Gastroesophageal sphincter (tissue), 4 donors: ENCODE measurements at places on chromosomes 12 and 14.
A peak's percentile ranks its signal among the peaks of the same experiment; 100 is the strongest.

GRCh38 chr12:50520416-50521207, 15.8 kb downstream of the DIP2B start:
- peaks cover 12% of the 10 kb centered on the region for H3K4me1 ChIP-seq
- ATAC-seq = peak; percentile 60
- H3K4me3 ChIP-seq = no peak overlapping the region
- H3K27me3 ChIP-seq = no peaks in the 10 kb centered on the region
- H3K27ac ChIP-seq = peak overlapping the region; percentile 73

DNA sequence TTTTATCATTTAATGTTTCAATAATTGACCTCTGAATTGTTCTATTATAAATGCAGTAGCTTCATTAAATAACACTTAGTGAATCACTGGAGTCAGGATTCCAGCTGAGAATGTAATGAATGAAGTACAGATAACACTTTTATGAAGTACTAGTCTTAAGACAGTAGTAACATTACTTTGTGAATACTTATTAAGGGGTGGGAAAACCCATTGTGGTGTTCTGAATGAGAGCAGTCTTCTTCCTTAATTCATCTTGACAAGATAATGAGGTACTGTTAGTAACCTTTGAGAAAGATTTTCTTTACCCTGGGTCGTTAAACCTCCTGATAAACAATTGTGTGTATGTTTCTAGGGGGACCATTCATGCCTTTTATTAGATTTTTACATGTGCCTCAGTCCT, 12.7 kb downstream of the NUP107 start:
- H3K36me3 ChIP-seq = no peaks in the 10 kb centered on the region
- ATAC-seq = no peak
- H3K27ac ChIP-seq = no peak overlapping the region
- no peaks in the 10 kb centered on the region for H3K27me3 ChIP-seq
- no peaks in the 10 kb centered on the region for H3K4me1 ChIP-seq

DNA sequence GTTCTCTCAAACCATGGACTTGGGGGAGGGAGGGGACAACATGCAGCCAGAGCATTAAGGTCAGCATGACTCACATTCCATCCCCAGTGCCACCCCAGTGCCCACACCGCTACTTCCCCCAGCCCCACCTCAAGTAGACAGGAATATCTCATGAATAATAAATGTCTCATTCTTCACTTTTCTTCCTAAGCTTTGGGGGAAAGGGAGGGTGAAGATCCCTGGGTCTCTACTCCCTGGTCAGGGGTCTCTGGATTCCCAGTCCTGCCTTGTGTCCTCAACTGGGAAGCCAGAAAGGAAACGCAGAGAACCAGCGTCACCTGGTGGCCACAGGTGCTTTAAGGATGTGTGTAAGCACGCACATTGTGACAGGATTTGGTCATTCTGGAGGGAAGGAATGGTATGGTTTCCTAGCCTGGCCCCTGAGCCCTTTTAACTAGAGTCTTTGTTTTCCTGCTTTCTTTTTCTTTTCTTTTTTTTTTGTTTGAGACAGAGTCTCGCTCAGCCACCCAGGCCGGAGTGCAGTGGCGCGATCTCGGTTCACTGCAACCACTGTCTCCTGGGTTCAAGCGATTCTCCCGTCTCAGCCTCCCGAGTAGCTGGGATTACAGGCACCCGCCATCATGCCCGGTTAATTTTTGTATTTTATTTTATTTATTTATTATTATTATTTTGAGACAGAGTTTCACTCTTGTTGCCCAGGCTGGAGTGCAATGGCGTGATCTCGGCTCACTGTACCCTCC, 3.4 kb downstream of the GPR84 start:
- no peak for ATAC-seq
- no peaks in the 10 kb centered on the region for H3K36me3 ChIP-seq
- no peak overlapping the region for H3K27ac ChIP-seq
- no peaks in the 10 kb centered on the region for H3K27me3 ChIP-seq
- no peaks in the 10 kb centered on the region for H3K4me1 ChIP-seq

DNA sequence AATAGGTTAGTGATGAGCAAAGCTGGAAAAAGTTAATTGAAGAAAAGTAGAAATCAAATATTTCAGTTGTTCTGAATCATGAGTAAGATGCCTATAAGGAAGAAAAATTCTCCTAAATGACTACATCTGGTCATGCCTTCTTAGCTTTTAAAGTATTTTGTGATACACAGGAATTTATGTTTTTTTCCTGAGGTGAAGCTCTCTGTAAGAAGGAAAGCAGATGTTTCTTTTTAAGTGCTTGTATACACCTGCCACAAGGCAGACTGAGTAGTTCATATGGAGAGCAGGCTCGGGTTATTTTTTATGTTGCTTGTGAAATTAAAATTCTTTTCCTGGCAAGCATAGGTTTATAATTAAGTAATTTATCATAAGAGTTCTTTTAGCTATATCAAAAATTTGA, 275.2 kb downstream of the RAD51B start:
- H3K36me3 ChIP-seq = no peaks in the 10 kb centered on the region
- ATAC-seq = no peak
- no peak overlapping the region for H3K27ac ChIP-seq

GRCh38 chr12:48940181-48940580, 14.9 kb upstream of the FKBP11 start:
- peaks cover 67% of the 10 kb centered on the region for H3K36me3 ChIP-seq
- no peak overlapping the region for H3K27ac ChIP-seq
- H3K27me3 ChIP-seq = no peaks in the 10 kb centered on the region
- no peak overlapping the region for H3K4me3 ChIP-seq
- no peak for ATAC-seq

- peaks cover 60% of the 10 kb centered on the region for H3K4me1 ChIP-seq
- no peak overlapping the region for H3K4me3 ChIP-seq
- H3K27me3 ChIP-seq = no peaks in the 10 kb centered on the region
- no peak overlapping the region for H3K27ac ChIP-seq
- no peaks in the 10 kb centered on the region for H3K36me3 ChIP-seq
These were observed 26.3 kb upstream of the TC2N start for GRCh38 chr14:91893669-91894068.

GRCh38 chr12:86914721-86915120, 658.5 kb upstream of the MGAT4C start:
- H3K27me3 ChIP-seq = no peaks in the 10 kb centered on the region
- no peak overlapping the region for H3K27ac ChIP-seq
- no peak overlapping the region for H3K4me3 ChIP-seq
- ATAC-seq = no peak
- no peaks in the 10 kb centered on the region for H3K4me1 ChIP-seq

DNA sequence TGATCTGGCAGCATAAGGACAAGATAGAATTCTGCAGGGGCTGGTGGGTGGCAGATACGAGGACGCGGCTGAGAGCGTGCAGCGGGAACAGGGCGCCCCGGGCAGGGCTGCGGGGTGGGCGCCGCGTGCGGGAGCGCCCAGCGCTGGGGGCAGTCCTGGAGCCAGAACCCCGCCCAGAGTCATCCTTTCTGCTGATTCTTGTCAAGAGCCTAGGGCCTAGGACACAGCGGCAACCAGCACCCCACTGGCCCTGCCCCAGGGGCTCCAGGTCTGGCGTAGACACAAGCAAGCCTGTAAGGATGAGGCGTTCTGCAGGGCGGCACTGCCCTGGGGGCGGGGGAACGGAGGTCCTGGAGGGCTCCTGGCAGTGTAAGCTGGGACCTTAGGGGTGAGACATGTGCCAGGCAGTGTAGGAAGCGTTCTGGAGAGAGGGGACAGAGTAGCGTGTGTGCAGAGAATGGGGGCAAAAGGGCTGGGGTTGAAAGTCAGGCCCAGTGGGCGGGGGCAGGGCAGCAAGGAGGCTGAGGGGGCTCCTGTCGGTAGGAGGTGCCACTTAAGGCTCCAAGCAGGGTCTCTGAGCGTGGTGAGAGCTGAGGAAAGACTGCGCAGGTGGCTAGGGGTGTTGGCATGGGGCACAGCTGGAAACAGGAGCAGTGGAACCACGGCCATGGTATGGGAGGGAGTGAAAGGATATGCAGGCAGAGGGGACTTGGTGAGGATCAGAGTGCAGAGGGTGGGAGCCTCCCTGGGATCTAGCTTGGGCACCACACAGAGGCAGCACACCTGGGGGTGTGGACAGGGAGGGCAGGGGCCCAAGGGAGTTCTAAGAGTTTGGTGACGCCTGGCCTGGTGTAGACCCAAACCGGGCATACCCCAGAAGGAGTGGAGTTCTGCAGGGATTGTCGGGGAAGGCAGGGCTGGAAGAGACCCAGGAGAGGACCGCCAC, 845 bp upstream of the AHNAK2 start:
- ATAC-seq = no peak
- peaks cover 42% of the 10 kb centered on the region for H3K4me1 ChIP-seq
- peak overlapping the region; percentile 98 for H3K27ac ChIP-seq
- peak overlapping the region; percentile 11 for H3K4me3 ChIP-seq
- no peaks in the 10 kb centered on the region for H3K36me3 ChIP-seq

- no peaks in the 10 kb centered on the region for H3K4me1 ChIP-seq
- no peak for ATAC-seq
- no peak overlapping the region for H3K4me3 ChIP-seq
- no peaks in the 10 kb centered on the region for H3K36me3 ChIP-seq
- H3K27ac ChIP-seq = no peak overlapping the region
These were observed 343.8 kb downstream of the ADAMTS20 start for GRCh38 chr12:43208221-43208620.

GRCh38 chr12:44847403-44847802, 28.7 kb downstream of the NELL2 start:
- ATAC-seq = no peak
- no peaks in the 10 kb centered on the region for H3K36me3 ChIP-seq
- H3K4me1 ChIP-seq = no peaks in the 10 kb centered on the region
- H3K4me3 ChIP-seq = no peak overlapping the region

DNA sequence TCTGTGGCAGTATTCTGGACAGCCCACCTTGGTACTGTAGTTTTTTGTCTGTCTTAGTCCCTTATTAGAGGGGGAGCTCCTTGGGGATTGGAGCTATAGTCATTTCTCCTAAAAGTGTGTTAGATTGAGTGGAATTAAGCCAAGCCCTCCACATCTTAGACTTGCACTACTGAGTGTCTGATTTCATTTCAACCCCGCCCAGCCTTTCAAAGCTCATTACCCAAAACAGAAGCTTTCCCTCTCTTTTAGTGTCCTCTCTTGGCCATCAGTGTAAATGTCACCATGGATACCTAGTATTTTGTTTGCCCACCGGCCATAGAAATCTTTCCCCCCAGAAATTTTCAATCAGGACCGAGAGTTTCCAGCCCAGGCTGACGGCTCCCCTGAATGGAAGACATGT, 74.5 kb downstream of the LRRC74A start:
- H3K27me3 ChIP-seq = no peaks in the 10 kb centered on the region
- ATAC-seq = no peak
- no peaks in the 10 kb centered on the region for H3K36me3 ChIP-seq
- no peak overlapping the region for H3K27ac ChIP-seq

DNA sequence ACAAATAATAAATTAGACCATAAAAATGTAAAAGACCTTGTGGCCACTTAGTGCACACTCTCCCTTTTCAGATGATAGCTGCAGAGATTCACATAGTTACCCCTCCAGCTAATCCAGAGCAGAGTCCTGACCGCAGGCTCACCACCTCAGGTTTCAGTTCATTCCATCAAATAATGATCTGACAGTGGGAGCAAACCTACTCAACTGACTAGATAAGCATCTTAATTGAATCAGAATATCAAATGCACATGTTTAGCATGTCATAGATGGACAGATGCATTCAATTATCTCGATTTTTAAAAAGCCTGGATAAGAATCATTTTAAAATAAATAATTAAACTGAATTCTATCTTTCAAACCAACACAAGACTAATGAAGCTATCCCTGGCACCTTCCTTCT, 242.3 kb upstream of the PDZRN4 start:
- no peaks in the 10 kb centered on the region for H3K36me3 ChIP-seq
- no peak overlapping the region for H3K27ac ChIP-seq
- H3K4me3 ChIP-seq = no peak overlapping the region
- H3K27me3 ChIP-seq = no peaks in the 10 kb centered on the region
- no peak for ATAC-seq

DNA sequence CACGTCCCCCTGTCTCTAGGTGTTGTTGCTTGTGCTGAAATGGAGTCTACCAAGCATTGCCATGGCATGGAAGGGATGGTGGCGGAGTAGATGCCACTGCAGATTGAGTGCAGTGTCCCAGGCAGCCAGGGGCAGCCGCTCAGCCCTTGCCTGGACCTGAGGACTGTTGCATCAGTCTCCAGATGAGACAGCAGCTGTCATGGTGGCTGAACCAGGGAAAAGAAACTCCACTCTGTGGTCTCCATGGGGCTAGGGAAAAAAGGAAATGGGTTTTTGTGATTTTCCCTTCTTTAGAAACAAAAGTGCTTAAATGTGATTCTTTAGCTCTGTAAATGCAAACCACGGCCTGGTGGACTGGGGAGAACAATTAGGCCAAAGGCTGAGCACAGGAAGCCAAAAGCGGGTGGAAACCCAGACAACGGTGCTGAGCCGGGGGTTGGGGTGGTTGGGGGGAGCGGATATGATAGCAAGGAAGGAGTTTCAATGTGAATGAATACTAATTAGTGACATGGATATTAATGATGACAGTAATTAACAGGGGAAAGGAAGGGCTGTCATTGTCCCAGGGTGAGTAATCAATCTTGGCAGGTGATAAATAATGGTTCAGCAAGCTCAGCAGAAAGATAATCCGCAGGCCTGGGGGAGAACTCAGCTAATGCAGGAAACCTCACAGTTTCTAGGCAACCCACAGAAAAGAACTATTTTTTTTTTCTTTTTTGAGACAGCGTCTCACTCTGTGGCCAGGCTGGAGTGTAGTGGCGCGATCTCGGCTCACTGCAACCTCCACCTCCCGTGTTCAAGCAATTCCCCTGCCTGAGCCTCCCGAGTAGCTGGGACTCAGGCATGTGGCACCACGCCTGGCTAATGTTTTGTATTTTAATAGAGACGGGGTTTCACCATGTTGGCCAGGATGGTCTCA, 442.6 kb downstream of the DPF3 start:
- no peaks in the 10 kb centered on the region for H3K36me3 ChIP-seq
- no peaks in the 10 kb centered on the region for H3K27me3 ChIP-seq
- no peak overlapping the region for H3K27ac ChIP-seq
- no peak for ATAC-seq
